ENCODE measurements at places on chromosomes 1 and 21. TPM values are rescaled to one million over a fixed set of nuclear protein-coding genes. Genes with fewer than 3 reads are reported as not detected.

DNA sequence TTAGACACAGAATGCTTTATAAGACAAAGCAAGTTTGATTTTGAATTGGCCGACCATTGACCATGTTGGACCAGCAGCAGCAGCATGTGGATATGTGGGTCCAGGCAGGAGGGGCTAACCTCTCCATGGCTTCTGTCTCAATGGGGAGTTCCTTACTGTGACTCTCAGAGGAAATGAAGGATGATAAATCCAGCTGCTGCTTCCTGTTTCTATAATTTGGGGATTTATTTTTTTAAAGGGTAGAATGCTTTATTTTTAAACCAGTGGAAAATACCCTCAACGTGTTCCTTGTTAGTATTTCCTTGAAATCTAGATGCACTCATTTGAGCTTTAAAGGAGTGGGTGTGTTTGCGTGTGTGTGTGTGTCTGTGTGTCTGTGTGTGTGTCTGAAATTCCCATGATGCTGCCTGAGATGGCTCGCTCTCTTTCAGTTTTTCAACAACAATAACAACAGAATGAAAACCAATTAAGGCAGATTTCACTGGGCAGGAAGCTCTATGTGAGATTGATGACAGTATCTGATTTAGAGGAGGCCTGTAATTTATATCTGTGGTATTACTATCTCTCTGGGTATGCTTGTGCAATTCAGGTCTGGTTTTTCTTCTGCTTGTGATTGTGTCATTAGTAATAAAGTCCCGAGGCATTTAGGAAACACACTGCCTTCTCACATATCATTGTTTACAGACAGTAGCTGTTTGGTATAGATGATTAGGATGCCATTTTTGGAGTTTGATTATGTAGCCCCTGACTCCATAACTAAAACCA lies 86.1 kb upstream of the ZNF326 start:
- no peaks in the 10 kb centered on the region for H3K27me3 ChIP-seq
- H3K27ac ChIP-seq, result peak overlapping the region; percentile 44
- DNase-seq, result no peak
- H3K36me3 ChIP-seq, result no peaks in the 10 kb centered on the region

GRCh38 chr1:118485757-118486156 lies 300.7 kb upstream of the SPAG17 start:
- DNase-seq, result no peak
- no peaks in the 10 kb centered on the region for H3K27me3 ChIP-seq
- no peak overlapping the region for H3K4me3 ChIP-seq
- H3K27ac ChIP-seq, result no peak overlapping the region

- no peaks in the 10 kb centered on the region for H3K27me3 ChIP-seq
- no peak overlapping the region for H3K27ac ChIP-seq
- H3K36me3 ChIP-seq, result no peaks in the 10 kb centered on the region
Observed at GRCh38 chr1:246785494-246786111, 61.4 kb downstream of the SCCPDH start.

GRCh38 chr1:31788825-31789256 lies 24.7 kb upstream of the ADGRB2 start:
- H3K4me1 ChIP-seq, result peaks cover 10% of the 10 kb centered on the region
- H3K4me3 ChIP-seq, result peak overlapping the region; percentile 69
- H3K27me3 ChIP-seq, result no peaks in the 10 kb centered on the region
- no peaks in the 10 kb centered on the region for H3K36me3 ChIP-seq
- DNase-seq, result peak; percentile 32

- H3K4me1 ChIP-seq, result no peaks in the 10 kb centered on the region
- H3K27me3 ChIP-seq, result no peaks in the 10 kb centered on the region
- no peak overlapping the region for H3K4me3 ChIP-seq
- no peak overlapping the region for H3K27ac ChIP-seq
- DNase-seq, result no peak
Observed at GRCh38 chr1:49323925-49324540, 547.3 kb upstream of the BEND5 start.

DNA sequence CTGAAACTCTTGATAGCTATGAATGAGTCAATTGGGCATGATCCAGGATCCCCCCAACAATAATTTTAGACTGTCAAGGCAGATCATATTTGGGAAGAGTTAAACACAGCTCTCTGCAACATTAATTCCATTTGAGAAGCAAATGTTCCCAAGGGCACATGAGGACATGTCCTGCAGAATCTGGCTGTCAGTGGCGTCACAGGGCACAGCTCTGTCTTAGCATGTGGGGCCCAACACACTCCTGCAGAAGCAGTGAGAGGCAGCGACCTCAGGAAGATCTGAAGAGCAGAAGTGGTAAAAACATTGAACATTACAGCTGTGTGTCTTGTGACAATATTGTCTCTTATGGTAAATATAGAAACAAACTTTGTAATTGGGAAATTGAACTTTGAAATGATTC lies 197.1 kb upstream of the PBX1 start:
- no peaks in the 10 kb centered on the region for H3K36me3 ChIP-seq
- no peaks in the 10 kb centered on the region for H3K27me3 ChIP-seq
- no peak overlapping the region for H3K4me3 ChIP-seq
- no peaks in the 10 kb centered on the region for H3K4me1 ChIP-seq
- H3K27ac ChIP-seq, result no peak overlapping the region

Gene CCDC27
- total RNA-seq, result not detected

DNA sequence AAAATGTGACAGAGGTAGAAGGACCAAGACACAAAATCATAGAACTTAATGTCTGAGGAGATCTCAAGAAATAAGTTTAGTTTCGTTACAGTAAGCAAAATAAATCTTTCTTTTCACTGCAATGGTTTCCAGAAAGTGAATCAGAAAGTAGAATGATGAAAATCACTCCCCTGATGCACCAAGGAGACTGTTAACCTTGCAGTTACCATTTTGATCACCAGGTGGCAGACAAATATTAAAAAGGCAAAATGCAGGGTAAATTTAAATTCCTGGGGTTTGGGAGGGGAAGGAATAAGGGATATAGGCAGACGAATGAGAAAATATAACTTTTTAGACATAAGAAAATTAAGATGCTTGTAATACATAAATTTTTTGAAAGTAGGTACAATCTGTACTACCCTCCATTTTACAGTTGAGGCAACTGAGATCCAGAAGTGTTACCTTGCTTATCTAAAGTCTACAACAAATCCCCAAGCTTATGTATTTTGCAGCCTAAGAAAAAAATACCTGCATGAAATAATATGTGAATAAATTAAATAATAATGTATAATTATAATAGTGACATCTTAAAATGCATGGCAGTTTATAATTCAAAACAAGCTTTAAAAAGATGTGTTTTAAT lies 253.2 kb downstream of the CRB1 start:
- H3K27ac ChIP-seq, result no peak overlapping the region
- no peaks in the 10 kb centered on the region for H3K36me3 ChIP-seq
- H3K4me3 ChIP-seq, result no peak overlapping the region
- no peaks in the 10 kb centered on the region for H3K4me1 ChIP-seq

DNA sequence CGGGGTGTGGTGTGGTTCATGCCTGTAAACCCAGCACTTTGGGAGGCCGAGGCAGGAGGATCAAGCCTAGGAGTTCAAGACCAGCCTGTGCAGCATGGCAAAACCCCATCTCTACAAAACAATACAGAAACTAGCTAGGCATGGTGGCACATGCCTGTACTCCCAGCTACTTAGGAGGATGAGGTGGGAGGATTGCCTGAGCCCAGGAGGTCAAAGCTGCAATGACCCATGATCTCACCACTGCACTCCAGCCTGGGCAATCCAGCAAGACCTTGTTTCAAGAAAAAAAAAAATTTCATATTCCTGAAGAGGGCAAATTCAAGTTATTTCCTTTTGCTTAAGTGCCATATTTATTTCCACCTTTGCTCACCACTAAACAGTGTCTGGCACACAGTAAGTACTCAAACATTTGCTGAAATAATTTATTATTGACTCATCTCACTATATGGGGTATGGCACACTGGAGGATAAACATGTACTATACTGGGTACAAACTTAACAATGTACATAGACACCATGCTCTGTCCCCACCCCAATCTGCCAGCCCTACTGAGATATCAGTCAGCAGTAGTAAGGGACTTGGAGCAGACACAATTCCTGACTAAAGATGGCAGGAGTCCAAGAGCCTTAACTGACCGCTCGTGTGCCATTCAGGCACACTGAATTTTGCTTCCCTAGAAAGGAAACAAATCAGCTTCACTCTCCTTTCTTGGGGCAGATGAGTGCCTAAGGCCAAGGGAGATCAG lies 15.5 kb downstream of the MEAF6 start:
- peak overlapping the region; percentile 32 for H3K27ac ChIP-seq
- peaks cover 14% of the 10 kb centered on the region for H3K4me1 ChIP-seq
- DNase-seq, result no peak
- H3K36me3 ChIP-seq, result peaks cover 48% of the 10 kb centered on the region
- no peaks in the 10 kb centered on the region for H3K27me3 ChIP-seq

- H3K4me1 ChIP-seq, result no peaks in the 10 kb centered on the region
- DNase-seq, result no peak
- no peak overlapping the region for H3K4me3 ChIP-seq
- H3K36me3 ChIP-seq, result no peaks in the 10 kb centered on the region
- no peak overlapping the region for H3K27ac ChIP-seq
Observed at GRCh38 chr1:29382851-29383745, 146.8 kb downstream of the PTPRU start.

DNA sequence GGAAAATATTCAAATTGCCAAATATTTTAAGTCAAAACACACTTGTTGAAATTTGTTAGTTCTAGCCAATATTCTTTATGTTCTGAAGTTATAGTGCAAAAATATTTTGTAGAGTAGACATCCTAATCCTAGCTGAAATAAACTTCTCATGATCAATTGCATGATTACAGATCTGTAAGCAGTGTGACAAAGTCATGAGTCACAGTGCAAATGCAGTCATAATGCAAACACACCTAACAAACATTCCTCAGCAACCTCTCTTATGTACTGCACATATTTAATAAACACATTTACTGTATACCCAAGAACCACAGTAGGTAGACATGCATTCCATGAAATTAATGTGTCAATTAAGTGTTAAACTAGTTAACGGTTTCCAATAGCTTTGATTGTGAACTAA lies 1857.4 kb downstream of the NCAM2 start:
- no peaks in the 10 kb centered on the region for H3K36me3 ChIP-seq
- no peaks in the 10 kb centered on the region for H3K27me3 ChIP-seq
- no peaks in the 10 kb centered on the region for H3K4me1 ChIP-seq

- no peaks in the 10 kb centered on the region for H3K4me1 ChIP-seq
- H3K36me3 ChIP-seq, result no peaks in the 10 kb centered on the region
- no peak overlapping the region for H3K4me3 ChIP-seq
- no peaks in the 10 kb centered on the region for H3K27me3 ChIP-seq
- H3K27ac ChIP-seq, result no peak overlapping the region
Observed at GRCh38 chr1:237998581-237998980, 107.9 kb upstream of the ZP4 start.

DNA sequence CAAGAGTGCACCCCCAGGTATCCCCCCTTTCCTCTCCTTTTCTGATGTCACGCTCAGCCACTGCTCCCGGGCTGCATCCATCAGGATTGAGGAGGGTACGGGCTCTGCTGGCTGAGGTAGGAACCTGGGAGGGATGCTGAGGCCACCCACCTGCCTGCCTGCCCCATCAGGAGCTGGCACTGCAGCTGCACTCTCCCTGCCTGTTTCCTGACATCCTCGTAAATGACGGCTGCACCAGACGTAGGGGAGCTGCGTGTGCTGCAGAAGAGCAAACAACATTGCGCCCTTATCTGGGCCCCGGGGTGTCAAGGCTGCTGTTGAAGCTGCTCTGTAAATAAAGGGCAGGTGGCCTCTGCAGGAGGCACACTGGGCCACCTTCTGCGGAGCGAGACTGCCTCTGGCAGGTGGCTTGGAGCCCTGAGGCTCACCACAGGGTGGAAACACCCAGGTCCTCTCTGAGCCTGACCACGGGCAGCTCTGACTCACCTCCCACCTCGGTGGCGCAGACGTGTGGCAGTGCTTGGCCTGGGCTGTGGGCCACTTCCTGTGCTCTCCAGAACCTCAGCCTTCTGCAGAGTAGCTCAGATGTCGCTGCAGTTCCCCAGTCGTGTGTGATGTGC lies 30.9 kb downstream of the SNAP47 start:
- DNase-seq, result peak; percentile 58
- no peak overlapping the region for H3K27ac ChIP-seq
- no peaks in the 10 kb centered on the region for H3K27me3 ChIP-seq
- H3K4me1 ChIP-seq, result peaks cover 21% of the 10 kb centered on the region
- H3K4me3 ChIP-seq, result no peak overlapping the region

DNA sequence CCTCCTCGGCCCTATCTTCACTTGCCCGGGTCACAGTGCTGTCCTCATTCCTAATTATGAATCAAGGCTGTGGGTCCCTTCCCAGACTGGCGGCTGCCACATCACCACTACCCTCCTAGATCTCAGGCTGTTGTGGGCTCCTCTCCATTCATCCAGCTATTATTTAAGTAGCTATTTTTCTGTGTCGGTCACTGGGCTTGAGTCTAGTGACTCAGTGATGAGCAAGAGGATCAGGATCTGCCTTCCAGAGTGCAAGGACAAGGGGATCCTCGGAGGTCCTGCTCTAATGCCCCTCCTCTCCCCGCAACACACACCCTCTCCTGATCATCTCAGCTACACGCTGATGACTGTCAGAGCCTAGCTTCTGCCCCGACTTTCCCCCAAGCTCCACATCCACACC lies 34.1 kb downstream of the CDCP2 start:
- no peak overlapping the region for H3K27ac ChIP-seq
- H3K4me3 ChIP-seq, result no peak overlapping the region
- H3K27me3 ChIP-seq, result no peaks in the 10 kb centered on the region
- H3K4me1 ChIP-seq, result peaks cover 13% of the 10 kb centered on the region
- no peak for DNase-seq
- no peaks in the 10 kb centered on the region for H3K36me3 ChIP-seq

Gene GUCA2B
- total RNA-seq, result not detected

- no peak overlapping the region for H3K4me3 ChIP-seq
- H3K27me3 ChIP-seq, result no peaks in the 10 kb centered on the region
- DNase-seq, result no peak
- peaks cover 4% of the 10 kb centered on the region for H3K4me1 ChIP-seq
- no peaks in the 10 kb centered on the region for H3K36me3 ChIP-seq
- no peak overlapping the region for H3K27ac ChIP-seq
Observed at GRCh38 chr1:39063775-39064174, 37.6 kb downstream of the NDUFS5 start.

Gene PDZK1
- not detected for total RNA-seq

- DNase-seq, result no peak
- no peaks in the 10 kb centered on the region for H3K36me3 ChIP-seq
- H3K27me3 ChIP-seq, result no peaks in the 10 kb centered on the region
- H3K27ac ChIP-seq, result no peak overlapping the region
- no peaks in the 10 kb centered on the region for H3K4me1 ChIP-seq
- no peak overlapping the region for H3K4me3 ChIP-seq
Observed at GRCh38 chr21:29465546-29465945, 166.8 kb downstream of the BACH1 start.

Gene CRP
- total RNA-seq, result not detected

DNA sequence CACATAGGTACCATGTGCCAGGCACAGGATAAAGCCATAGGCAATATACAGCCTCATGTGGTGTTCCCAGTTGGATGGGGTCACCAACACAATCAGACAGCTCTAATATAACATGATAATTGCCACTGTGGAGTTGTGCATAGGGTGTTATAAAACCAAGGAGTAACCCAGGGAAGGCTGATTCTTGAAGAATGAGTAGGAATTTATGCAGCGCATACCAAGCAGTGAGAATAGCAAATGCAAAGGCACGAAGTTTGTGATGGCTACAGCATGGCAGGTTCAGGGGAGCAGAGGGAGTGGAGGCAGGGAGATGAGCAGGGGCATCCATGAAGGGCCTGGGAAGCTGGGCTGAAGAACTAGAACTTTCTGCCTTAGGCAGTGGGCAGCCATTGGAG lies 20.4 kb upstream of the SLC2A1 start:
- no peak overlapping the region for H3K4me3 ChIP-seq
- H3K4me1 ChIP-seq, result no peaks in the 10 kb centered on the region
- no peaks in the 10 kb centered on the region for H3K27me3 ChIP-seq
- DNase-seq, result no peak
- no peaks in the 10 kb centered on the region for H3K36me3 ChIP-seq
- H3K27ac ChIP-seq, result no peak overlapping the region

Gene A3GALT2
- not detected for total RNA-seq

GRCh38 chr1:26305667-26306289 lies 658 bp downstream of the UBXN11 start:
- peak overlapping the region; percentile 73 for H3K27ac ChIP-seq
- no peaks in the 10 kb centered on the region for H3K36me3 ChIP-seq
- H3K4me3 ChIP-seq, result peak overlapping the region; percentile 74
- peaks cover 14% of the 10 kb centered on the region for H3K4me1 ChIP-seq

Gene S100A12
- 23.1 TPM for total RNA-seq
